ENCODE measurements at places on chromosomes 7 and 10.

GRCh38 chr7:30986738-30987137 lies 23.0 kb downstream of the GHRHR start:
- DNase-seq, result no peak

GRCh38 chr10:3500408-3500856 lies 284.6 kb downstream of the KLF6 start:
- no peak for DNase-seq

DNA sequence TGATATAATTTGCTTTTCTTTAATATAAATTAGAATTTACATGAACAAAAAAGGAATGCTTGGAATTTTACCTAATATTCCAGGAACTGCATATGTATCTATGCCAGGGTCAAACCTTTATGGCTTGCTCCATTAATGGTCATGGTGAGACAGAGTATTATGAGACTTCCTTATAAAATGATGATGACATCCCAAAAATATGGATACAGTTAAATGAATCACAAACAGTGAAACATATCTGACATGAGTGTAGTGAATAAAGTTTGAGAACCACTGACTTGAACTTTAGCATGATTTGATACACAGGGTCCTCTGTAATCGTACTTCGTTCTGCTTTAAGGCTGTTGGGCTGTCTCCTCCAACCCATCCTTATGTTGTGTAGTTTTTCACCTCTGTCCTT lies 51.8 kb downstream of the MARCHF5 start:
- no peak for DNase-seq

GRCh38 chr10:1961989-1962388 lies 224.7 kb upstream of the ADARB2 start:
- no peak for DNase-seq

- no peak for DNase-seq
Observed at GRCh38 chr7:6271694-6272440, 557 bp downstream of the CYTH3 start.

- DNase-seq, result no peak
Observed at GRCh38 chr7:14309432-14309831, 320.0 kb upstream of the ETV1 start.

GRCh38 chr7:151083071-151083823 lies at the start of gene TMUB1:
Gene TMUB1, minus strand, starts transcription at chr7:151083493. Its CDS starts 930 bp downstream, at chr7:151082563.
- peak; percentile 74 for DNase-seq

DNA sequence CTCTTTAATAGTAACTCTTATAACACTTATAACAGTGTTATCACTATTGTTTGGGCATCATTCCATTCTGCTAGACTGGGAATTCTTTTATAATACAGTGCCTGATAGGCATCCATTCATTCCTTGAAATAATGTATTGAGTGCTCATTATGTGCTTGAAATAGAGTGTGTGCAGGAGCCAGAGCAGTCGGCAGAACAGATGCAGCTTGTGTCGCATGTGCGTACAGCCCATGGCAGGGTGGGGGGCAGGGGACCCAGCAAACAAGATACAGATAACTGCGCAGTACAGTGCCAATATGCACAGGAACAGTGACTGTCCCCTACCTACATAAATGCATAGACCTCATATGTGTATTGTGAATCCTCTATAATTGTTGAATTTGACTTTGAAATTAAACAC lies 99.3 kb downstream of the KAT6B start:
- DNase-seq, result no peak

DNA sequence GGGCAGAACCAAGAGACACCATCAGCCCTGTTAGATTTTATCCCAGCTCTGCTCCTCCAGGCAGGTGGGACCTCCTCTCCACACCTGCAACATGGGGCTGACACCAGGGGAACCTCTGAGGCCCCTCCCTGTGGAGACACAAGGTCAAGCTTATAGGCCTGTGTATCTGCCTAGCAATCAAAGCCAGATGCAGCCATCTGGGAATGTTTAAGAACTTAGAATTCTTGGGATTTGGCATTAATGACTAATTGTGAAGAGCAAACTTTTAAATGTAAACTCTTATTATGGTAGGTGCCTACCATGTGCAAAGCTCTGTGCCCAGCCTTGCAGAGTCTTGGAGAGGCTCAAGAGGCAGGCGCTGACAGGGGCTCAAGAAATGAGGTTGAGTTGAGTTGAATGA lies 52.1 kb downstream of the TBATA start:
- no peak for DNase-seq

GRCh38 chr7:106285855-106286492 lies 1.2 kb upstream of the NAMPT start:
- DNase-seq, result no peak

DNA sequence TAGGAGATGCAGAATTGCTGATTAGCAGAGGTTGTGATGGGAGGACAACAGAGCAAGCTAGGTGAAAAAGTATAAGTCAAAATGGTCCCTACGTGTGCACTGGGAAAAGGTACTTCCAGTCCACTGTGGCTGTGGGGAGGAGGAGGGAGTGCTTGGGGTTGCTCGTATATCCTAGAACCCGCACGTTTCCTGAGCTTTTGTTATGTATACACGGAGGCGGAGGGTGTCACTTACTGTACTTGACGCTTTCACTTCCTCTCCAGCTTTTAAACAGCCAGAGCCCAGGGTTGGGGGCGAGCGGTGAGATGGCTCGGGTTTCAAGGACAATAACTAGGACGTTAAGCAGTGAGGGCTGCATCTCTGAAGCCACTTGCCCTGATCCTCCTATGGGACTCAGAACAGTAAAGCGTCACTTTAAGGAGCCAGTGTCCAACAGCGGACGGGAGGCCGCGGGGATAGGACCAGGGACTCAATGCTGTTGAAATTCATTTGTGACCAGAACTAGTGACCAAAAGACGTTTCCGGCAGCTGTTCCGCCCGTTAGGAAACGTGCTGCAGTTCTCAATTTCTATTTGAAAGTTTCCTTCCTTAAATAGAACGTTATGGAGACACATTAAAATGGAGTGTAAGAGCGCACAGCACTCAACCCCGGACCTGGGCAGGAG lies 985 bp upstream of the ETV1 start:
- no peak for DNase-seq
